Ovary (tissue), 10 donors: ENCODE measurements at places on chromosomes 4 and X.

GRCh38 chrX:136347706-136348105, 46.9 kb downstream of the ADGRG4 start:
- H3K4me1 ChIP-seq = no peaks in the 10 kb centered on the region
- no peak overlapping the region for H3K27ac ChIP-seq
- no peaks in the 10 kb centered on the region for H3K36me3 ChIP-seq
- no peak overlapping the region for H3K4me3 ChIP-seq
- H3K27me3 ChIP-seq = no peaks in the 10 kb centered on the region

- H3K27me3 ChIP-seq = no peaks in the 10 kb centered on the region
- no peaks in the 10 kb centered on the region for H3K36me3 ChIP-seq
- H3K27ac ChIP-seq = no peak overlapping the region
- no peak for DNase-seq
These were observed 128.2 kb downstream of the C4orf51 start for GRCh38 chr4:145808021-145808650.

DNA sequence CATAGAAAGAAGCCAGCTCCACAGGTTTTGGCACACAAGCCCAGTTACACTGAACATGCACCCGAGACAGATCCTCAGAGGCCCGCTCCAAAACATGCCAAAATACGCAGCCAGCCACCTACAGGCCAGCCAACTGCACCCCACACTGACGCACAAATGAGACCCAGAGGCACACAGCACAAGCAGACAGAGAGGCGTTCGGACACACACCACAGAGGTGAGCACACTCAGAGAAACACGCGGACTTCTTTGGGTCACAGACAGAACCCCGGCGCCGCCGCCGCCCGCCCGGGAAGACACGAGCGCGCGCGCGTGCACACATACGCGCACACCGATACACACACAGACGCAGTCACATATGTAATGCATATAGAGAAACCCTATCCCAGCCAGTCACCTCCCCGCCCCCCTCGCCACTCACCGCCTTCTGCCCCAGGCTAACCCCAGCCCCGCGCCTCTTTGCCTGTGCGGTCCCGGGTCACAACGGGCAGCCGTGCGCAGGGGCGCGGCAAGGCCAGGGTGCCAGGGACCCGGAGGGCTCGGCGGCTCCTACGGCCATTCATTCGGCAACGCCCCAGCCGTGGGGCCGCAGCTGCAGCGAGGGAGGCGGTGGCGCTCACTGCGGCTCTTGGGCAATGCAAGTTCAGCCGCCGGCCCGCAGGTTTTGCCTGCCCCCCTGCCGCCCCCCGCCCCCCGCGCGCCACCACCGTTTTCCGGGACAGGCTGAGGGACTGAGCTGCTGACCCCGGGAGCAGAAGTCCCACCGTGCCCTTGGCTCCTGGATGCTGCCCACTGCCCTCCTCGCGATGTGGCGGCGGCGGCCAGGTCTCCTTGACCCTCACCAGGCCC, 553 bp downstream of the SEPTIN6 start:
- no peak overlapping the region for H3K27ac ChIP-seq
- no peaks in the 10 kb centered on the region for H3K36me3 ChIP-seq
- no peaks in the 10 kb centered on the region for H3K4me1 ChIP-seq
- no peaks in the 10 kb centered on the region for H3K27me3 ChIP-seq

DNA sequence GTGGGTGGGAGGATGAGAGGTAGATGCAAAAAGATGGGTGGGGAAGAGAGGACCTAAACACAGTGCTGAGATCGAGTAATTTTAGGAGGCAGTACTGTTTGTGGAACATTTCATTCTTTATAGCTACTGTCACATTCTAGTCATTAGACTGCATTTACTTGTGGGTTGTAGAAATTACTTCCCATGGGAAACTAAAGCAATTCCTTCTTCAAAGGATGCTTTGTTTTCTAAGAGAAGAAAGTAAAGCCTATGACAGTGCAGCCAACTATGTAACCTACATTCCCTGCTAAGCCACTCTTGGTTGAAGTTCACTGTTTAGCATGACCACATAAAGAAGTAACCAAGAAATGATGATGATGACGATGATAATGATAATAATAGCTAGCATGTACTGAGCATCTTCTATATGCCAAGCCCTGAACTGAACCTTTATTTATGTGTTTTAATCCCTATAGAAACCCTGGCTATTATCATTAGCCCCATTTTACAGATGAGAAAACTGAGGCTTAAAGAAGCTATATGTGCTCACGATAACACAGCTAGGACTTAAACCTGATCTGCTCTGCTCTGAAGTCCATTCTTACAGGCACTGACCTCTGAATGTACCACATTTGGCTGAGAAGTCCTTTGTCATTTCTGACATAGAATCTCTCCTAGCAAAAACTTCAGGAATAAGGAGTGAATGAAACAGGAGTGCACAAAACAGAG, 114.5 kb upstream of the KIT start:
- no peak overlapping the region for H3K4me3 ChIP-seq
- H3K36me3 ChIP-seq = no peaks in the 10 kb centered on the region
- no peak for DNase-seq
- no peaks in the 10 kb centered on the region for H3K27me3 ChIP-seq

GRCh38 chr4:107115185-107115847, 79.2 kb upstream of the DKK2 start:
- DNase-seq = no peak
- no peak overlapping the region for H3K27ac ChIP-seq
- no peaks in the 10 kb centered on the region for H3K36me3 ChIP-seq
- H3K4me1 ChIP-seq = no peaks in the 10 kb centered on the region

DNA sequence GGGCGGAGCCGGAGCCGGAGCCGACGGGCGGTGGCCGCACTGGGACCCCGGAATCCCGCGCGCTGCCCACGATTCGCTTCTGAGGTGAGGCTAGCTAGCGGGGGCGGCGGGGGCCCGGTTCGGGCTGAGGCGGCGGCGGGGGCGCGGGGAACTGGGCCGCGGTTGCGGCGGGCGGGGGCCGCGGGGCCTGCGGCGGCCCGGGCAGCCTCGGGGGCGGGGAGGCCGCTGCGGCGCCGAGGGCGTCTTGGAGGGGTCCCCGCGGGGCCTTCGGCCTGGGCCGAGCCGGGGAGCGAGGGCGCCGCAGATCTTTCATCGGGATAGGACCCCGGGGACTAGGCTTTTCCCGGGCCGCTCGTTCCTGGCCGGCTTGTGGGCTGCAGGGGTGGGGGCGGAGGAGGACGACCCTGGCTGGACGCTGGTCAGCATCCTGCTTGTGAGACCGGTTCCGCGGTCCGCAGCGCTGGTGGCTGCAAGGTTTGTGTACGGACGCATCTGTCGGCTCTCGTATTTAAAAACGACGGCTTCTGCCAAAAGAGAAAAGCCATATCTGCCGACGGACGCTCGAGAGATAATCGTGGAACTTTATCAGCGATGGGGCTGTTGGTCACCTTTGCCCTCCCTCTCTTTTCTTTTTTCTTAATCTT, 419 bp downstream of the ADD1 start:
- H3K36me3 ChIP-seq = no peaks in the 10 kb centered on the region
- peak overlapping the region; percentile 97 for H3K27ac ChIP-seq
- peaks cover 11% of the 10 kb centered on the region for H3K4me1 ChIP-seq
- peak; percentile 73 for DNase-seq
- H3K4me3 ChIP-seq = peak overlapping the region; percentile 91

DNA sequence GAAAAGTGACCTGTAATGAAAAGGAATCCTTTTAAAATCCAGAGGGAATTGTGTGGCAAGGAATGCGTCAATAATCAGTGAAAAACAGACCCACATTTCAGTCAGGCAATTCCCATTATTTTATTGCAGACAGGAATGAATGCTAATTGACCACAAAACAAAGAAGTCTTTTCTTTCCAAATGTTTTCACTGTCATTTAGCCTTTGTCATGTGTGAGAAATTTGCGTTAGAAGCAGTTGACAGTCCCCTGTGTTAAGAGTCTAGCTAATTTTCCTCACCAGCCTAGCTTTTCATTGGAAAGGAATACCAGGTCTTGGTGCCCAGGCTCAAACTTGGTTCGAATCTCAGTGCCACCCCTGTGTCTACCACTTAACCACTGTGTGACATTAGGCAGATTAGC, 83.4 kb downstream of the KIT start:
- H3K27me3 ChIP-seq = no peaks in the 10 kb centered on the region
- no peak overlapping the region for H3K4me3 ChIP-seq
- no peaks in the 10 kb centered on the region for H3K4me1 ChIP-seq
- H3K36me3 ChIP-seq = no peaks in the 10 kb centered on the region

- no peaks in the 10 kb centered on the region for H3K36me3 ChIP-seq
- peak; percentile 70 for DNase-seq
- H3K4me1 ChIP-seq = peaks cover 28% of the 10 kb centered on the region
- H3K27ac ChIP-seq = no peak overlapping the region
- H3K27me3 ChIP-seq = no peaks in the 10 kb centered on the region
These were observed 7.1 kb downstream of the CPZ start for GRCh38 chr4:8599657-8600056.

DNA sequence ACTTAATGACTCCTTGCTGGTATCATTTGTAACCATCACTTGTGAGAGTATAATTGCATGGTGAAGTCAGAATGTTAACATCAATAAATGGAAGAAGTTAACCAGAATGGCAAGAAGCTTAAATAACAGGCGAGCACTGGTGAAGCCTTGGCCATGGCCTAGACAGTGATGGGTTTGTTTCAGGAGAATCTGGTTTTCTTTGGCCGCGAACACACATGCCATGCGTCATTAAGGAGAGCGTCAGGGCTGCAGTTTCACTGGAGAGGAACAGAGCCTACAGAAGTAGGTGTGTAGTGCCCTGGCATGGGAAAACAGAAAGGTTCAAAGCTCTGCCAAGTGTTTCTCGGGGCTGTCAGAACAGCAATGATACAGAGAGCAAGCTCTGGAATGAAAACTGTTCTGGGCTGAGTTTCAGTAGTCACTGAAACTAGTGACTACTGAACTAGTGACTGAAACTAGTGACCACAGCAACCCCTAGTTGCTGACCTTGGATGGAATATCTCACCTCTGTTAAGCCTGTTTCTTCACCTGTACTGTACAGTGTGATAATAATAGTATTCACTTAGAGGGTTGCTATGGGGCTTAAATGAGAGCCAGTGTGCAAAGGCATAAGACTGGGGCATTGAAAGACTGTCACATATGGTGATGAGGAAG, 93.8 kb downstream of the C4orf51 start:
- H3K27me3 ChIP-seq = no peaks in the 10 kb centered on the region
- no peak for DNase-seq
- H3K36me3 ChIP-seq = no peaks in the 10 kb centered on the region
- no peak overlapping the region for H3K27ac ChIP-seq
- no peak overlapping the region for H3K4me3 ChIP-seq
- no peaks in the 10 kb centered on the region for H3K4me1 ChIP-seq

GRCh38 chr4:161949946-161950725, 213.7 kb downstream of the FSTL5 start:
- no peaks in the 10 kb centered on the region for H3K4me1 ChIP-seq
- no peak overlapping the region for H3K4me3 ChIP-seq
- DNase-seq = no peak
- H3K27me3 ChIP-seq = no peaks in the 10 kb centered on the region
- no peaks in the 10 kb centered on the region for H3K36me3 ChIP-seq

GRCh38 chrX:46433892-46434291, 111.3 kb downstream of the ZNF674 start:
- H3K27ac ChIP-seq = no peak overlapping the region
- DNase-seq = no peak
- no peaks in the 10 kb centered on the region for H3K36me3 ChIP-seq
- no peaks in the 10 kb centered on the region for H3K4me1 ChIP-seq

GRCh38 chr4:62243895-62244294, 1043.8 kb downstream of the ADGRL3 start:
- no peak overlapping the region for H3K4me3 ChIP-seq
- H3K4me1 ChIP-seq = no peaks in the 10 kb centered on the region
- H3K27ac ChIP-seq = no peak overlapping the region
- DNase-seq = no peak

GRCh38 chrX:119655125-119655524, 37.8 kb downstream of the SEPTIN6 start:
- peak; percentile 40 for DNase-seq
- no peaks in the 10 kb centered on the region for H3K4me1 ChIP-seq
- H3K27ac ChIP-seq = no peak overlapping the region
- no peaks in the 10 kb centered on the region for H3K36me3 ChIP-seq

- H3K4me1 ChIP-seq = no peaks in the 10 kb centered on the region
- no peaks in the 10 kb centered on the region for H3K27me3 ChIP-seq
- no peak for DNase-seq
- H3K36me3 ChIP-seq = no peaks in the 10 kb centered on the region
- H3K4me3 ChIP-seq = no peak overlapping the region
These were observed 119.7 kb downstream of the MGST2 start for GRCh38 chr4:139785356-139785755.

- no peaks in the 10 kb centered on the region for H3K36me3 ChIP-seq
- no peak overlapping the region for H3K27ac ChIP-seq
- no peak for DNase-seq
- no peak overlapping the region for H3K4me3 ChIP-seq
- H3K4me1 ChIP-seq = no peaks in the 10 kb centered on the region
These were observed 85.4 kb upstream of the RAPGEF2 start for GRCh38 chr4:159017323-159018026.

- H3K4me3 ChIP-seq = no peak overlapping the region
- H3K36me3 ChIP-seq = no peaks in the 10 kb centered on the region
- H3K27me3 ChIP-seq = no peaks in the 10 kb centered on the region
- no peak for DNase-seq
- peaks cover 2% of the 10 kb centered on the region for H3K4me1 ChIP-seq
- H3K27ac ChIP-seq = no peak overlapping the region
These were observed 8.9 kb upstream of the PHKA2 start for GRCh38 chrX:18992829-18993228.

- H3K4me1 ChIP-seq = no peaks in the 10 kb centered on the region
- DNase-seq = no peak
- H3K4me3 ChIP-seq = no peak overlapping the region
- no peak overlapping the region for H3K27ac ChIP-seq
- no peaks in the 10 kb centered on the region for H3K27me3 ChIP-seq
These were observed 42.4 kb upstream of the RPA4 start for GRCh38 chrX:96841325-96841724.

DNA sequence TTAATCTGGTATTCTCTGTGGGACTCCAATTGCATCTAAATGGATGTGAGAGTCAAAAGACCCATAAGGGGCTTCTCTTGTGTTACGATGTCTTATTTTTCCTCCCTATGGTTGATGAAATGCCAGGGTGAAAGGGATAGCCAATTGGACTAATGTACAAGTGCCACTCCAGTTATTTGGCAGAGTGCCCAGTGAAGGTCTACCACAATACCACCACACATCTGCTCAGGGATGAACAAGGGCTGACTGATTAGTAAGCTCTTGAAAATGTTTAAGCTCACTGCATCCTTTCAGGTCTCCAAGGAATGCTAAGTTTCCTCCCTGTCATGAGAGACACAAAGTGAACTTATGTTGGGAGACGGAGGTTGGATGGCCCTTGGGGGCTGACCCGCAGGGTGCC, 57.8 kb downstream of the HEPH start:
- no peaks in the 10 kb centered on the region for H3K27me3 ChIP-seq
- no peak overlapping the region for H3K27ac ChIP-seq
- H3K4me1 ChIP-seq = no peaks in the 10 kb centered on the region
- H3K4me3 ChIP-seq = no peak overlapping the region
- no peak for DNase-seq

- H3K4me1 ChIP-seq = no peaks in the 10 kb centered on the region
- no peak overlapping the region for H3K4me3 ChIP-seq
- no peak for DNase-seq
- no peaks in the 10 kb centered on the region for H3K36me3 ChIP-seq
- no peaks in the 10 kb centered on the region for H3K27me3 ChIP-seq
These were observed 25.1 kb downstream of the PRSS12 start for GRCh38 chr4:118327554-118328241.
